ENCODE measurements at places on chromosomes 7 and 10.

DNA sequence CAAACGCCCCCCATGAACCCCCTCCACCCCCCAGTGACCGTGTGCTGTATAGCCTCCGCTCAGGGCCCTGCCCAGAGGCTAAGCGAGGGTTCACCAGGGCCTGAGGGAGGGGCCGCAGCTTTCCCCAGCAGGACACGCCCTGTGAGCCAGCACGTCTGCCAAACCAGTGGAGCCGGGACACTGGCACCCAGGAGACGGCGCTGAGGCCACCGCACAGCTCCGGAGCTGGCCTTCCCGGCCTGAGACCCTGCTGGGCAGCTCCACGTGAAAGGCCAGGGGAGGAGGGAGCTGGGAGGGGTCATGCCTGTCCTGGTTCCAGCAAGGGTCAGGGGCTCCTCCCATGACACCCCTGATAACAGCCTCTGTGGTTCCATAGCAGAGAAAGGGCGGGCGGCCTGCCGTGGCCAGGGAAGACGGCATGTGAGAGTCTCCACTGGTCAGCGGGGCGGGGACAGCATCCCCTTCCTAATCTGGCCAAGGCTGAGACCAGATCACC lies 278.3 kb downstream of the ELFN1 start:
- DNase-seq = no peak

- DNase-seq = no peak
Observed at GRCh38 chr10:21707498-21707897, 173.5 kb downstream of the MLLT10 start.

GRCh38 chr10:37947526-37947925 lies 28.9 kb downstream of the ZNF25 start:
- no peak for DNase-seq

GRCh38 chr7:25663877-25664276 lies 435.6 kb upstream of the NPVF start:
- no peak for DNase-seq

GRCh38 chr7:133157045-133157444 lies 75.2 kb upstream of the CHCHD3 start:
- no peak for DNase-seq

GRCh38 chr7:129615018-129615417 lies 3.5 kb downstream of the NRF1 start:
- no peak for DNase-seq

- peak; percentile 87 for DNase-seq
Observed at GRCh38 chr10:45008524-45009161, 7.9 kb downstream of the ZNF22 start.

GRCh38 chr10:7635408-7636125 lies 31.2 kb downstream of the ITIH5 start:
- DNase-seq = no peak

DNA sequence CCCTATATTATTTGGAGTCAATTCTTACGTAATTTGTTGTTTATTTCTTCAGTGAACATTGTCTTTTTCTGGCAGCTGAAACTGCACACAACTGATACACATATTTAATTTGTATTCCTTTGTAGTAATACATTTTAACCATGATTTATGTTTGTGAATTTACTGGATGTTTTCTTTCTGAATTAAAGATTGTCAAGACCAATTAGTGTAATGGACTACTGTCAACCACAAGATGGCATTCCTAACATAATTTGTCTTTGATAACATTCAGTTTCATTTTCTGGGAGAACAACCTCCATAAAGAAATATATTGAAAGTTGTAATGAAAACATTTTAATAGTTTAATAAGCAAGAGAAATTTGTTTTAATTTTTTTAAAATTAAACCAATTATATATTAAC lies 10.1 kb downstream of the THNSL1 start:
- DNase-seq = no peak

- DNase-seq = no peak
Observed at GRCh38 chr7:42127232-42127622, 109.8 kb downstream of the GLI3 start.

Measured in ACHN (cell line).